Chondrocyte (in vitro differentiated cells): ENCODE measurements at places on chromosomes 7 and 10. TPM values are rescaled to one million over a fixed set of nuclear protein-coding genes. Genes with fewer than 3 reads are reported as not detected.

DNA sequence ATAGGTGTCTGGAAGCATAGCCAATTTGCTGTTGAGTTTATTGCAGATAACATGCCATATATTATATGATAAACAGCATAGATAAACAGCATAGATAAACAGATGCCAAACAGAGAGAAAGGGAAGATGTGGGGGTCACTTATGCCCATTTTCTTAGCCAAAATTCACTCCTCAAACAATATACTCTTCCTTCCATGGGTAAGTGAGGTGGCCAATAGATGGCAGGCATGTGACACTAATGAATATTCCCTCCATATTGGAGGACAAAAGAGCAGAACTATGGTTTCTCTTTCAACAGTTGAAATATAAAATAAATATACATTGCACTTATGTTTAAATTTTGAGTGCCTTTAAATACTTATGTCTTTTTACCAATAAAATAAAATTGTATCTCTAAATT, 1212.8 kb downstream of the REEP3 start:
- no peak for DNase-seq

GRCh38 chr7:143477501-143478150, at the start of gene TAS2R41:
Gene TAS2R41, plus strand, starts transcription at chr7:143477873. Its CDS starts 0 bp downstream, at chr7:143477873.
- DNase-seq: no peak

DNA sequence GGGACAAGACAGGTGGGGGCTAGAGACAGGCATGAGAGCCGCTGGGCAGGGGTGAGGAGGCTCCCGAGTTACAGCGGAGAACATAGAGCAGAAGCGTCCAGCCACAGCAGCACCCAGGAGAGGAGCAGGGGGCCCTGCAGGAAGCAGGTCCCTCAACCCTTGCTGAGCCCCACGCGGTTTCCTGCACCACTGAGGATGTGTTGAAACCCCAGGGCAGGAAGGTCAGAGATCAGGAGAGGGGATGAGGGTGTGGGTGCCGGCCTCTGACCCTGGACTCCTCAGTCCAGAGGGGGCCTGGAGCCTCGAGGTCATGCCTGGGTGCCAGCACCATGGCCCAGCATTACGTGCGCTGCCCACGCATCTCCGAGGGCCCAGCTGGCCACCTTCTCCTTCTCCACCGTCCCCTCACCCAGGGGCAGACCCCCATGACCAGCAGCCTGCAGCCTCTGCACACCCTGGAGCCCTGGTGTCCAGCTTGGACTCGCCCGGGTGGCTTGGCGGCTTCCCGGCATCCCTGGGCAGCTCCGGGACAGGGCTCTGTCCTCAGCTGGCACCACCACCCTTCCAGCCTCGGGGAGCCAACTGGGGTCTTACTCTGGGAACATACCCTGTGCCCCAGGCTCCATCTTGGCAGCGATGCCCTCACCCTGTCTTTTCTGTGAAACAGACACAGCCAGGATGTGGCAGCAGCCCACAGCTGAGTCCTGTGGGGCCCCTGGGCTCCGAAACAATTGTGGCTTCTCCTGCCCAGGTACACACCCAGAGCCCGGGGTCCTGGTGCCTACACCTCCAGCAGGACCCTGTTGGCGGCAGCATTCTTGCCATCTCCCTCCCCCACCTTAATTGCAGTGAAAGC, 52.0 kb downstream of the STK32C start:
- no peak for DNase-seq

DNA sequence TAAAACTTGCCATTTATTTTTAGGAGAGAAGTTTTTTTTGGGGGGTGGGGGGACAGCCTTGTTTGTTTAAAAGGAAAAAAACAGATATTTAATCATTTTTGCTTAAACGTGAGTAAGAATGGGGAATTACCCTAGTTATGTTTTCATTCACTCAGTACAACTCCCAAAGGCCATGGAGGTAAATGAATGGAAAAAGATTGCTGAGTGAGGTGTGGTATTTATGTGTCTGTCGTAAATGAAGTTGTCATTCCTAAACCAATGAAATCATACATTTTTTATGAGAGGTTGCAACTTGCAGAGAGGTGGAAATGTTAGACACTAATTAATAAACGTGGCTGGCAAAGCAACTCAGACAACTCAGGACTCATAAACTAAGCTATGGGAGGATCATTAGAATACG, 218.1 kb downstream of the CELF2 start:
- no peak for DNase-seq

GRCh38 chr7:92251181-92251580, 5.4 kb downstream of the ANKIB1 start:
- no peak for DNase-seq

DNA sequence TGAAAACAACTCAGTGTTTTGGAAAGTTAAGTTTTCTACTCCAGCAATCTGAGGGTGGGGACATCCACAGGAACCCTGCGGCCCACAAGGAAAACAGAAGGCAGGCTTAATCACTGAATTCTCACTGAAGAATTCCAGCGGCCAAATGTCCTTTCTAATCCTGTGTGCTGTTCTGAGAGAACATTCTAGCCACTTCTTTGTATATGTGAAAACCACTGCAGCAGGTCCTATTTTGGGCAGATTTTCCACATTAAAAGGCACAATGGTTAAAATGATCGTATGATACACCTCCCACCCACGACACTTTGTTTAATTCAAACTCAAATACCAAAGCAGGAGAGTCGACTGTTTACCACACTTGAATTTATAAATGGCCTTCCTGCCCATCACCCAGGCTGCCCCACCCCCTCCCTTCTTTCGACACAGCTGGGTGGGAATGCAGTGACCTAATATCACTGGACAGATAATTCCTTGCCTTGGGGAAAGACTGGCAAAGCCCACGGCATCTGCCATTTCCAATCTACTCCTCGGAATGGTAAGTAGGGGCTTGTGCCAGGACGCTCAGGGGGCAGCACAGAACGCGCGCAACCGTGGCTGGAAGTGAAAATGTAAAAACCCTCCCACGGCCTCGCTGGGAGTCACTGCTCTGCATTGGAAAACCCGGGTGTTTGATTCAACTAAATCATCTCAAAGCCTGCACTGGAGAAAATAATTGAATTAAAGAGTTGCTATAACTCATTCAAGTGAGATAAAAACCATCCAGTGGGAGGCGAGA, 67.0 kb downstream of the CTBP2 start:
- peak; percentile 37 for DNase-seq

The CLEC5A gene
- total RNA-seq: not detected in 3 replicates

The DYNC1I1 gene
- 17.4 to 80.2 TPM (median 21.0 TPM) in 3 replicates for total RNA-seq

The ASIC3 gene
- 2.2 to 4.9 TPM (median 2.4 TPM) in 3 replicates for total RNA-seq

The LRMDA gene
- 0.34 to 3.5 TPM (median 2.8 TPM) in 3 replicates for total RNA-seq
